CD4-positive, alpha-beta T cell treated with Interleukin-6 at 100 ng/mL for 8 hours (primary cell): ENCODE measurements at places on chromosomes 5 and 9.

DNA sequence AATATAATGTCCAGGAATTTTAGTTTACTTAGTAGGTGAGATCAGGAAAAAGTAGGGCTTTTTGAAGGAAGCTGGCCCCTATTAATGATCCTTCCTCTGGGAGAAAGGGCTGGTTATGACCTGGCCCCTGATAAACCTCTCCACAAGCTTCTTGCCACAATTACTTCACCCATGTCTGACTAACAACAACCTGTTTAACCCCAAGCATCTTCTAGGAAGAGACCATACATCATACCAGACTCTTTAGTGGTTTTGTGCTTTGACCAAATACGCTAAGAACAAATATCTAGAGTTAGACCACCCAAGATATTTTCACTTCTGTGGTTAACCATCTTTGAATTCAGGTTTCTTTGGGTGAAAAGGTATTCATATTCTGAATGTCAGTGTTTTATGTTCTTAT, 174.0 kb upstream of the SLC27A6 start:
- no peak for DNase-seq

- no peak for DNase-seq
These were observed 82.6 kb downstream of the MRPS27 start for GRCh38 chr5:72237415-72237814.

GRCh38 chr5:71982717-71983395, 124.4 kb upstream of the MAP1B start:
- no peak for DNase-seq

GRCh38 chr9:77826621-77827020, 178.5 kb upstream of the GNA14 start:
- no peak for DNase-seq

GRCh38 chr9:114737118-114737517, 55.1 kb upstream of the TEX48 start:
- DNase-seq: no peak

- no peak for DNase-seq
These were observed 19.0 kb downstream of the ATOX1 start for GRCh38 chr5:151739395-151739794.
